HCT116 (cell line): ENCODE measurements at places on chromosomes 2 and 18.

DNA sequence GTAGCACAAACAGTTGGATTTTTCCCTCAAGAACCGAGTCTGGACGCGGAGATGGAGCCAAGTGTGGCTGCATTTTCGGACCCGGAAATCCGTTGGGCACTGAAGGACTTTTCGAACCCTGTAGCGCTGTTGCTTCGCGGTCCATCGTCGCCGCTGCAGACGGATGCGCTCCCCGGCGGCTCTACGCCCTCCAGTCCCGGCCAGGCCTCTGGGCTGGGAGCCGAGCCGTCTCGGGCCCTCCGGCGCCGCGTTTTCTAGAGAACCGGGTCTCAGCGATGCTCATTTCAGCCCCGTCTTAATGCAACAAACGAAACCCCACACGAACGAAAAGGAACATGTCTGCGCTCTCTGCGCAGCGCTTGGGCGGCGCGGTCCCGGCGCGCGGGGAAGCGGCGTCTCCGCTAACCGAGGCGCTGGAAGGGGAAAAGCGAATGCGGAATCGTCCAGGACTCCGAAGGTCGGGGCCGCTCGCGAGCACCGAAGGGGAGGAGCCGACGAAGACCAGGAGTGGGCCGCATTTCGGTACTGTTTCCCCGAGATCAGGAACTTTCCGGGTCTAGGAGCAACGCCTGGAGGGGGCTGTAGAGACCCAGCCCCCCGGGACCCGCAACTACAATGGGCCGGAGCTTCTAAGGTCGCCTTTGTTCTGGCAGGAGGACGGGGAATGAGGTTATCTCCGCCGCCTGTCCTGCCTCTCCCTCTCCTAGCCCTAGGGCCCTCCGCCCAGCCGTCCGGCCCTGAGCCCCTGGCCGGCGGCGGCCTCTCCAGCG, 3.2 kb downstream of the EMX1 start:
- no peak for DNase-seq

- no peak for DNase-seq
Observed at GRCh38 chr2:31150120-31150670, 12.0 kb upstream of the GALNT14 start.

GRCh38 chr2:73293534-73294171, at the start of gene EGR4:
Gene EGR4, minus strand, starts transcription at chr2:73293548. Its CDS starts 231 bp downstream, at chr2:73293317.
- peak; percentile 64 for DNase-seq

- DNase-seq = no peak
Observed at GRCh38 chr2:219384083-219384713, 3.5 kb downstream of the DNPEP start.
